RWPE1 (cell line): ENCODE measurements at places on chromosomes 4 and X.

GRCh38 chr4:180190382-180190781 lies 2052.8 kb upstream of the TENM3 start:
- DNase-seq = no peak

DNA sequence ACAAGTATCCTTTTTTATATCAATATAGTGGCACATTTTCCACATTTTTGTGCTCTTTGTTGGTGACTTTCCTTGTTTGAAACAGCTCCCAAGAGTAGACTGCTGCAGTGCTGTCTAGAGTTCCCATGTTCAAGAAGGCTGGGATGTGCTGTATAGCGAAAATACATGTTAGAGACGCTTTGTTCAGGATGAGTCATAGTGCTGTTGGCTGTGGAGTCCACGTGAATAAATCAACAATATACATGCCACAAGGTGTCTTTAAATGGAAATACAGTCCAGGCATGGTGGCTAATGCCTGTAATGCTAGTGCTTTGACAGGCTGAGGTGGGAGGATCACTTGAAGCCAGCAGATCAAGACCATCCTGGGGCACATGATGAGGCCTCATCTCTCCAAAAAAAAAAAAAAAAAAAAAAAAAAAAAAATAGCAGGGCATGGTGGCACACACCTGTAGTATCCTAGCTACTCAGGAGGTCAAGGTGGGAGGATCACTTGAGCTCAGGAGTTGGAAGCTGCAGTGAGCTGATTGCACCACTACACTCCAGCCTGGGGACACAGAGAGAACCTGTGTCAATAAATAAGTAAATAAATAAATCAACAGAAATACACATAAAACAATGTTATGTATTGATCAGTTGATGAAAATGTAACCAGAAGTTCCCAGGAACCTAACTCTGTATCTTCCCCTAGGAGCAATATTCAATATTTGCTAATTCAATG lies 256.8 kb upstream of the STS start:
- no peak for DNase-seq

DNA sequence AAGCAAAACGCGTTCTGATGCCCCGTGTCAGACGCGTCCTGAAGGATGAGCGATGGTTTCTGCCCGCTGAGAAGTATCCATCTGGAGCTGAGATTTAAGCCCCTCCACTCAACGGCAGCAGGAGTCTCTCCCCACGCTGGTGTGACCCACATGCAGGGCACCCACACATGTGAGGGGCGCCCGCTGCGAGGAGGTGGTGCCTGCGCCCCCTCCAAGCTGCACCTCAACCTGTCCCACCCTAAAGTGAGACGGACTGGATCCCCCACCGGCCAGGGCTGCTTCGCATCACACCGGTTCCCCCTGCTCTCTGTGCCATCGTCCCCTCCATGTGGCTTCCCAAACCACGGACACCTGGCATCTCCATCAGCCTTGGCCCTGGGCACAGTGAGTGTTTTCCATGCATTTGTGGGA lies 4.5 kb upstream of the PDE6B start:
- no peak for DNase-seq

- DNase-seq = no peak
Observed at GRCh38 chr4:188992706-188993105, 853.5 kb downstream of the TRIML1 start.

- peak; percentile 66 for DNase-seq
Observed at GRCh38 chrX:41384051-41384705, 50.2 kb downstream of the DDX3X start.

DNA sequence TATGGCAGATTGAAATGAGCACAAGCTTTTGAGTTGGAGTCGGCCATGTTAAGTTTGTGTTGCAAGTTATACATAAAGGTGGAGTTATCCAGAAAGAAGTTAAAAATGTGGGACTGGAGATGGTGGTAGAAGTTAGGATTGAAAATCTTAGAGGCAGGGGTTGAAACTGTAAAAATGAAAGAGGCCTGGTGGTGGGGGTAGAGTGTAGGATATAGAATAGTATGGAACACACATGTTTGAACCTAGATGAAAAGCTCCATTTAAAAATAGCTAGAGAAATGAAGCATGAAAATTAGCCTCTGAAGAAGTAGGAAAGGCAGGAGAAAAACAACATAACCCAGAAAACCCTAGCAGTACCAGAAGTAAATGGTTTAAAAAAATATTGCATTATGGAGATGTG lies 131.8 kb upstream of the ENPEP start:
- DNase-seq = peak; percentile 32

DNA sequence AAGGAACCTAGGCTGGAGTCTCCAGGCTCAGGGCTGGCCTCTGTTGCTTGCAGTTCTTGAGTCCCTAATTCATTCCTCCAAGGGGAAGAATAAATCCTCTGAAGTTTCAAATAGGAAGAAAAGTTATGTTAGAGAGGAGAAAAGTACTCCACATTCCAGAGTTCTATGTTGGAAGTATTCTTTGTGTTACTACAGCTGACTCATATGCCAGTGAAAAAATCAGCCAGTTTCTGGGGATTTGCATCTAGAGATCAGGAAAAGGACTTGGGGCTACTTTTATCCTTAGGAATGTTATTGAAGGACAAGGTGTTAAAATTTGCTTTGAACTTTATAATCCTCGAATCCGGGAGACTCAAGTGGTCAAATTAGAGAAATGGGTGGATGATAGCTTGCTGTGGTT lies 11.7 kb upstream of the NUDT9 start:
- no peak for DNase-seq

- peak; percentile 78 for DNase-seq
Observed at GRCh38 chr4:168486912-168487281, 6.6 kb upstream of the DDX60L start.

GRCh38 chrX:40403757-40404156 lies 177.0 kb upstream of the ATP6AP2 start:
- DNase-seq = no peak

DNA sequence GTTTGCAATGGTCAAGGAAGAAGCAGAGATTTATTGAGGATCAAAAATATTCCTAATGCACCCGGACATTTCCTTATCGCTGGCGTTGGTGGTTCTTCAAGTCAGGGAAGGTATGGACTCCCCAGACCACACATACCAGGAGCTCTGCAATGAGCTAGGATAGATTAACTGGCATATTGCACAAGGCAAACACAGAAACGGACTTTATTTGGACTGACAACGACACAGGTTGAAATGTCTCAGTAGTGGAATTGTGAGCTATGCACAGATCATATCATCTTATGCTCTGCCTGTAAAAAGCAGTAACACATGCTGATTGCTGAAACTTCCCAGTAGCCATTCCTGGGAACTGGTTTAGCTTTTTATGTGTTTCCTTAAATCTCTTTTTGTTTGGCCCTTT lies 1.7 kb downstream of the TSPAN7 start:
- DNase-seq = no peak

DNA sequence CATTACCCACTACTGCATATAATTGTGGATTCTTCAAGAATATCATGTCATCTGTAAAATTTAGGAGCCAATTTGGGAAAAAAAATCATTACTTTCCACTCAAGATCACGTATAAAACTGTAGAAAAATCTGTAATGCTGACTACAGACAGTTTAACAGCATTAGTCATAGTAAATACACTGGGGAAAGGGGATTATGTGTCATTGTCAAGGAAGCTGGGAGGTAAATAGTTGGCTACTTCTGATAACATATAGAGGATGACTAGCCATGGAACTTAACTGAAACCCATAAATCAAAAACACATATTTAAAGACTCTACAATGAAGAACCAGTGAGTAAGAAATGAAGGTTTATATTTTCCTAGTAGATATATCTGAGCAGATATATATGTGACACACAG lies 1666.4 kb upstream of the IGFBP7 start:
- DNase-seq = peak; percentile 67

DNA sequence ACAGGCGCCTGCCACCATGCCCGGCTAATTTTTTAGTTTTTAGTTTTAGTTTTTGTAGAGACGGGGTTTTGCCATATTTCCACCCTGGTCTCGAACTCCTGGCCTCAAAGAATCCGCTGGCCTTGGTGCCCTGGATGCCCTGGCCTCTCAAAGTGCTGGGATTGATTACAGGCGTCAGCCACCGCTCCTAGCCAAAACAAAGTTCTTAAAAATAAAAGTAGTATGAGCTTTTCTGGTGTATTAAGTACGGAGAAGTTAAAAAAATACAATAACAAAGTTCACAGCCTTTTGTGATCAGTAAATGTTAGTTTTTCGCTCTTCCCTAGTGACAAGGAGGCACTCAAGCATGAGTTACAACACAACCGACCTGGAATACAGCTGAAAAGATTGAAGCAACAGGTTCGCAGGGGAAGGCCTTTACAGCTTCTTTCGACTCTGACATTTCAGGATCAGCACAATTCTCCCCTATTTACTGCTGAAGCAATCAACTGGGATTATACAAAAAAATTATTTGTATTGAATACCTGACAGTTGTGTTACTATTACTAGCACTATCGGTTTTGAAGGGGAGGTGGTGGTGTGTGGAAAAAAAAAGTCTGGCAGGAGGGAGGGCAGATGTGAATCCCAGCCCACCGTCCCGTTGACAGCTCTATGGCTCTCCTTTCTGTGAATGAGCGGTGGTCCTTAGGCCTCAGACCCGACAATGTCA lies 893 bp upstream of the METAP1 start:
- DNase-seq = no peak

DNA sequence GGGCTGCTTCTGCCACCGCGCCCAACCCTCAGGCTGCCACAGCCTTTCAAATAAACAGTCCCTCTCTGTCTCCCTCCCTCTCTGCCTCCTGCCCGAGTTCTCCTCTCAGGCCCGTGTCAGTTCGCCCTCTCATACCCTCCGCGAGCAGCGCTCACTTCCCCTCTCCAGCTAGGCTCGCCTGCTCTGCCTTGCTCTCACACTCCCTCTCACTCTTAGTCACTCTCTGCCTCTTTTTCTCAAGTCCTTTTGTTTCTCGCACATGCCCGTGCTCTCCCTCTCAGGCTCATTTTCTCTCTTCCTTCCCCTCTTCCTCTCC lies 3.2 kb downstream of the EFNB1 start:
- no peak for DNase-seq

DNA sequence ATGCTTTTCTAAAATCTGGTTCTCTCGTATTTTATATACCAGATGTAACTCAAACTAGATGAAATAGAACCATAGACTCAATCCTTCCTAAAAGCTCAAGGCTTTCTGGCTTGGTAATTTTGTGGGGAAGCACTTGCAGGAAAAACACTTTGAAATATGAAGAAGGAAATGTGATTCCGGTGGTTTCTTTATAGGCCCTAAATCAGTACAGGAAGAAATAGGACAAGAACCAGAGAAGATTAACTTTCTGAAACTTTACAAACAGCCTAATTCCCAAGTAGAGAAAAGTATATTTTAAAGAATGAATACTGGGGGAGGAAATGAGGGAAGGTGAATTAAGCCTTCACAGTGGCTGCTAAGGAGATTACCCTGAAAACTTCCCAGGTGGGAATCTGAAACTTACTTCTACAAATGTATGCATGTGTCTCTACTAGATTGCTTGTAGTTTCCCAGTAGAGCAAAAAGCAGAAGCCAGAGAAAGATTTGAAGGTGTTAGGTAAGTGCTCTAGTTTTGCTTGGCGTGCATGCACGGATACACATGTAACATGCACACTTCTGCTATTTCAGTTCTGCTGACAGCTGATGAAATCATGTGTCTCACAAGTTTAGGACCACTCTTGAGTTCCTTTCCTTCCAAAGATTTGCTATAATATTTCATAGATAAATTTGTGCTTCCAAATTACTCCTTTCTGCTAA lies 92.1 kb downstream of the AFF1 start:
- DNase-seq = no peak

GRCh38 chrX:39065051-39065871 lies 264.0 kb downstream of the MID1IP1 start:
- no peak for DNase-seq

GRCh38 chrX:48714573-48714972 lies 18.0 kb downstream of the SUV39H1 start:
- DNase-seq = no peak

DNA sequence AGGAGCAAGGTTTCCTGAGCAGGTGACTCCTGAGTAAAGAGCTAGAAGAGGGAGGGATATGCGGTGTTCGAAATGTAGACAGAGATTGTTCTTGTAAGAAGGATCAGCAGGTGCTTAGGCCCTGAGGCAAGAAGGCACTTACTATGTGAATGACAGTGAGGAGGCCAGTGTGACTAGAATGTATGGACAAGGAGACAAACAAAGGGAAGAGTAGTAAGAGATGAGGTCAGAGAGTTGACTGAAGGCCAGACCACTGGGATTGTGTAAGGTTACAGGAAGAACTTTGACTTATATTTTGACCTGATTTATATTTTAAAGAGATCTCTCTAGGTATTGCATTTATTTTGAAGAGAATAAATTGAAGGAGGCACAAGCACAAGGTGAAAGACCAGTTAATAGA lies 118.4 kb upstream of the ENPEP start:
- no peak for DNase-seq

- no peak for DNase-seq
Observed at GRCh38 chr4:30727409-30727808, 7.2 kb downstream of the PCDH7 start.

GRCh38 chrX:100477467-100477866 lies 67.4 kb upstream of the PCDH19 start:
- no peak for DNase-seq

DNA sequence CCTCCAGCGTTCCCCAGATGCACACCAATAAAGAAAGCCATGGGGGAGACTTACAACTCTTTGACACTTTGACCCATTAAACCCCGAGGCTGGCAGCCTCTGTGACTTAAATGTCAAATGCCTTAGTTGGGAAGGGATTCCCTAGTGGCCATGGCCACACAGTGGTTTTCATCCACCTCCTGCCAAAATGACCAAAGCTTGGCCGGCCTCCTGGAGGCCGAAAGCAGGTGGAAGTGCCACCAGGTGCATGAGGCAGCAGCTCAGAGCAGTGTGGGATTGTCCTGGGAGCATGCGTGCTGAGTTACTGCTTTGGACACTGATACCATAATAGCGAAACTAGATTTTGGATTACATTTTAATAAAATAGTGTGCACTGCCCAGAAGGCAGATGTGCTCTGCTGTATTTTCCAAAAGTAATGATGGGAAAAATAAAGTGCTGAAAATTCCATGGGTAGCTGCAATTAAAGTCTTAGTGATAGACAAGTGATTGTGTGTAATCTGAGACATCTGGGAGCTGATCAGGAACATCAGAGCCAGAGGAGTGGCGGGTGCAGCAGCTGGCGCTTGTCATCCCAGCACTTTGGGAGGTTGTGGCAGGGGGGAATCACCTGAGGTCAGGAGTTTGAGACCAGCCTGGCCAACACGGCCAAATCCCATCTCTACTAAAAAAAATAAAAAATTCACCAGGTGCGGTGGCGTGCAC lies 39.8 kb upstream of the TADA2B start:
- DNase-seq = no peak

DNA sequence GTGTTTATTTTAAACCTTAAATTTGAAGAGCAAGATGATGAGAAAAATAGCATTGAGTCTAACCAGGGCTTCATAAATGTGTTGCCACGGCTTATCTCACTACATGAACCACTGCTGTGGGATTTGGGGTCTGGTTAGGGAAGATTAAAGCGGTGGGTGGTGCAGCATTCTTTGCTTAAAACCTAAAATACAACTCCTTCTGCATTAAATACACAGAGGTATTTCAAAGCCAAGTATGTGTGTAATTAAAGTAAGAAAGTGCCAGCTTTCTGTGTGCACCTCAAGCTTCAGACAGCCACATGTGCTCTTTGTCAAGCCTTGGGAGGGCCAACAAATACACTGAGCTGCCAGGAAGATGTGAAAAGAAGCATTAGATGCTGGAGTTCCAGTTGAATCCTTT lies 128.0 kb downstream of the CPE start:
- no peak for DNase-seq
